ENCODE measurements at places on chromosomes 4 and X.

DNA sequence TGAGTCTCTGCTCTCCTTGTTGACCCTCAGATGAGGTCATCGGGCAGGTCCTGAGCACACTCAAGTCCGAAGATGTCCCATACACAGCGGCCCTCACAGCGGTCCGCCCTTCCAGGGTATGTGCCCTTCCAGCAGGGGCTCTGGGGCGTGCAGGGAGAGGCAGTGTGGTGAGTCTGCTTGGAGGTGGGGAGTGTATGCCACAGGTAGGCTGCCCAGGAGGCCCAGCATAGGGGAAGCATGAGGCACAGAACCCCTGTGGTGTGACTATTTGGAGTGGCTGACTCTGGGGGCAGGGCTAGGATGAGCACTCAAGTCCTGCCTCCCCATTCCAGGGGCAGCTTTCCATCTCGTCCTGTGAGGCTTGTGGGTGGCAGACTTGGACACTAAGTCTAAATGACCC, 3.3 kb upstream of the GDI1 start:
- no peak for DNase-seq

GRCh38 chr4:87975466-87975865, at the start of gene SPP1:
Gene SPP1 (plus strand): TSS chr4:87975714. CDS start chr4:87976896, 1,182 bp downstream.
- no peak for DNase-seq

DNA sequence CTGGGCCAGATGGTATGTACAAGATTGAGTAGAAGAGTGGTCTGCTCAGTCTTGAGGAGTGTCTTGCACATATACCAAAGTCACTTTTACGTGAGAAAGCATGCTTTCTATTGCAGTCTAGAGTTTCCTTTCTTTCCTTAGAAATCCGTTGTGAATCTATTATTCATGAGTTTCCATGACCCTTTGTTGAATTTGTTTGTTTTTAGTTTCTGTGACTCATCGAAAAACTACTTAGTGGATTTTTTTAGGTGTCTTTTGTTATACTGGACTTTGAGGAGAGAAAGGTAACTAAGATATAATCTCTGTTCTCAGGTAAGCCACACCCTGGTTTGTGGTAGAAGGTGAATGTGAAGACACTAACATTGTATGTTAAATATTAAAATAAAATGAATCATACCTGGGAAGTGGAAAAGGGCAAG, 23.0 kb downstream of the GALNT7 start:
- DNase-seq = no peak

- no peak for DNase-seq
These were observed 64.2 kb upstream of the TRPC5OS start for GRCh38 chrX:111811831-111812230.

GRCh38 chrX:112056886-112057285, 25.7 kb downstream of the TRPC5 start:
- no peak for DNase-seq

DNA sequence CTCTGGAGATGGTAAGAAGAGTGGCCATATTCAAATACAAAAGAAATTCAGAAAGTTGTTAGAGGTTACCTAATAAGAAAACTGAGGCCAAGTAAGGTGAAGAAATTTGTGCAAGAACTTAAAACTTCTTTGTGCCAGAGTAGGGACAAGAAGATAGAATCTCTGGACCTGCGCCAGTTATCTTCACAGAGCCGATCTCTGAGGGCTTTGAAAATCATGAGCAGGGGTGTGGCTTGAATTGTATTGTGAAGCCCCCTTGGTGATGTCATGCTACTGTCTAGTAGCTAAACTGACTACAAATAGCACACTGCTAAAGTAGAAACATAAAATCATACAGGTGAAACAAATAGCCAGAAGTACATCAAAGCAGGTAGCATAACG, 184.6 kb downstream of the UGT8 start:
- no peak for DNase-seq

DNA sequence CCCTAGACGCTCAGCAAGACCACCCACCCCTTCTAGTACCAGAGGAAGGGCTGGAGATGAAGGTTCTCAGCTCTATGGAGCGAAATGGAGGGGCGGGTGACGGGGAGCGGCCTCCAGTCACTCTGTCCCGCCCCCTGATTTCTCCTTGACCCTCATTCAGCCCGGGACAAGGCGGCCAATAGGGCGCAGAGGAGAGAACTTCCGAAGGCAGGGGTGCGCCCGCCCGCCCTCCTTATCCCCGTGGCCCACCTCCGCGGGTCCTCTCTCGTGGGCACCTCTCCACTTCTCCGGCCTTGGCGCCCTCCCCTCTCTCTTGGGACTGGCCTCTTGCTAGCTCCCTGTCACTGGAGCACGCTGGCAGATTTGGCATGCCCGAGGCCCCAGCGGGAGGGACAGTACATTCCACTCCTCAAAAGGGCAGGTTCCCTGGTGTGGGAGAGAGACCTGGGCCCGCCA, 1.1 kb upstream of the SEPTIN6 start:
- DNase-seq = no peak

DNA sequence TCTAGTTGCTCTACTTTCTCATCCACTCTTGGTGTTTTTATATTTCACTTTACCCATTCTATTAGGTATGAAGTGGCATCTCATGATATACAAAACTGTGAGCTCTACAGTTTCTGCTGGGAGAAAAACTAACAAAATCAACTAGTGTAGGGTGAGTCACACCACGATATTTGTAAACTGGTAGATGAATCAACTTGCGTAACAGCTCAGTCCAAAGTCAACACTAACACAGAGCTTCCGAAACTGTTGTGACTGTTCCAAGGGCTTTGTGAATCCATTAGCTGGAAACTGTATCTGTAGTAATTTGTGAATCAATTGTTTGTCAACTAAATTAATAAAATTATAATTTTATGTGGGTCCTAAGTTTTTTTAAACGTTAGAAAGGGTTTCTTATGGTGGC, 119.8 kb upstream of the TSPAN5 start:
- peak; percentile 20 for DNase-seq

GRCh38 chr4:85681921-85682320, 207.0 kb downstream of the ARHGAP24 start:
- DNase-seq = no peak

DNA sequence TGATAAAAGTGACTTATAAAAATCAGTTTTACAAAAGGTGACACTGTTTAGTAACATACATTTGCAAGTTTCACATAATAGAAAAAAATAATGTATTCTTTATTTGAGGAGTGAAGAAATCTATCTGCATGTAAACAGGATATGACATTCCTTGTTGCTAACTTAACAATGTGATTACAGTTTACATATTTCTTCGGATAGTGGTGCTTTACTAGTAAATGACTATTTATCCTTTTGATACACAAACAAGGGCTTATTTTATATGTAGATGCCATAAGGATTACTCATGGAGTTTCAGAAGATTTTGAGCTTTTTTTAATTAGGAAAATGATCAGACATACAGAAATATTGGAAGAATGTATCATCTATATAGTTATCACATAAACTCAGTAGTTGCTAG, 126.5 kb downstream of the SLIT2 start:
- DNase-seq = no peak

DNA sequence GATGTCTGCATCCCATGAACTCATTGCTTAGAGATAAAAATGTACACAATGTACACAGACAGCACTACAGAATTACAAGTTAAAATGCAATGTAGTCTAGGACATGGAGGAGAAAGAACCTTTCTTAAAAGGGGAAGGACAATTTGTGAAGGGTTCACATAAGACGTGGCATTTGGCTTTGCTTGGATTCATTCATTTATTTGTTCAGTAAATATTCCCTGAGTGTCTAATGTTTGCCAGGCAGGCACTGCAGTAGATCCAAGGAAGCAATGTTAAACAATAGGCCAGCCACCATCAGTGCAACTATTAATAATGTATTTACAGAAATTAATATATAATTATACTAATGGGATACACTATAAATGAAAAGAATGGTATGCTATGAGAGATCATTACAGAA, 94.4 kb downstream of the GRIA2 start:
- DNase-seq = no peak

DNA sequence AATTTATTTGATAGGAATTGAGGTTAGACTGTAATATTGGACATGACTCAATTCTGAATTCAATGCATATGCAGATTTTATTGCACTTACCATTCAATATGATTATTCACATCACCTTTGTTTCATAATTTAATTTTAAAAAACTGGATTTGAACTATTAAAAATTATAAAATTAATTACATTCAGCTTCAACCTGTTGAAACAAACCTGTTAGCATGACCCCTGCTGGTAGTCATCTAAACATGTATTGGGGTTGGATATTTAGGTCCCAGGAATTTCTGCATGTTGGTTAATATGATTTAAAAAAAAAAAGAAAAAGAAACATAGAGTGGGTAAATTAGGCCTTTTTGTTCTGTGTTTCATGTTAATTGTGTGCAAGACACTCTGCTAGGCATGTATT, 85.9 kb downstream of the ARSJ start:
- no peak for DNase-seq

DNA sequence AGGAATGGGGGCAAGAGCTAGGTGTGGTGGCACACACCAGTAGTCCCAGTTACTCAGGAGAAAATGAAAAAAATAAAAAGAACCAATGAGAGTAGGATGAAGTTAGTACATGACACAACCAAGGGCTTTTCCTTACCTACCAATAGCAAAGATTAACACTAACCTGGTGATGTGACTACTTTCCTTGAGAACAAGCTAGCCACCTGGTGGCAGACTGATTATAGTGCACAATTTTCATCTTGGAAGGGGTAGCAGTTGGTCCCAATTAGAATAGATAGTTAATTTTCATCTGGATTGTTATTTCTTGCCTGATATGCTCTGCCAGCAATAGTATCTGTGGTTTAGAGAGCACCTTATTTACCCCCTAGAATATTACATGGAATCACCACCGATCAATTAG, 1216.8 kb upstream of the PABPC4L start:
- peak; percentile 6 for DNase-seq

DNA sequence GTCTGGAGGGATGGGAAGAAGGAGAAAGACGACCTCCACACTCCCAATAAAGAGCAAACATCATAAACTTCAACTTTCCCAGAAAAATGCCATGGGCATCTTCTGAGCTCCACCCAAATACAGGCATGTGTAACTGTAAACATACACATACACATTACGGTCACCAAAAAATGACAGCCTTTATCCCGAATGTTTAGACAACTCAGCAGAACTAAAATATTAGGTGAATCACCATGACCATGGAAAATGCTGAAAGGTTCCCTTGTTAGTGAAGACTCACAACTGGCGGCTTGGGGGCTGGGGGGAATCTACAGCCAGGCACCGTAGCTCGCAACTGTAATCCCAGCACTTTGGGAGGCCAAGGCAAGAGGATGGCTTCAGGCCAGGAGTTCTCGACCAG, 33.0 kb downstream of the PRKX start:
- no peak for DNase-seq

DNA sequence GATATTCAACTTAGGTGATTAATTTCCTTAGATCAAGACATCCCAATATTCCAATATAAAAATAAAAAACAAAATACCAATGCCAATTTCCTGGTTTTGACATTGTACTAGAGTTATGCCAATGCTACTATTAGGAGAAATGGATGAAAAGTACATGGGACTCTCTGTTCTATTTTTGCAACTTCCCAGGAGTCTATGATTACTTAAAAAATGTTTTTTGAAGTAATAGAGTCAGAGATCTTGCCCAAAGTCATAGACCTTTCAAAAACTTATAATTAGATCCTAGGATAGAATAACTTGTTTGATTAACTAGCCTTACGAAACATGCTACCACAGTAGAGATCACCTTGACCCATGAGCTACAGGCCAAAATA, 73.6 kb upstream of the MAOA start:
- DNase-seq = no peak

- DNase-seq = no peak
These were observed 110.1 kb downstream of the LARP7 start for GRCh38 chr4:112747036-112747435.

DNA sequence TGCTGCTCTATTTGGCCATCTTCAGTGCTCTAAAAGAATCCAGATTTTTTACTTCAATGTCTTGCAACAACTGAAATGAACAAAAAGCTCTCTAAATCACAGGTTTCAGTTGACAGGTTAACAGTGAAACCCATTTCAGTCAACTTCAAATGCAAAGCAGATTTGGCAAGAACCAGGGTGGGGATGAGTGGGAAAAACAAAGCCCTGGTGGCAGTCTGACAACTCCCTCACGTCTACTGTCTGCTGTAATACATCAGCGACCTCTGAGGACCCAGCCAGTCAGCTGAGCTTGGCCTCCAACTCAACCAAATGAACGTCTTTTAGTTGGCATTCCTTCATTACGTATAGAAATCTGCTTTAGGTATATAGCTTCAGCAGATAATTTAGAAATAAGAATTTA, 95.8 kb downstream of the COL25A1 start:
- DNase-seq = no peak

DNA sequence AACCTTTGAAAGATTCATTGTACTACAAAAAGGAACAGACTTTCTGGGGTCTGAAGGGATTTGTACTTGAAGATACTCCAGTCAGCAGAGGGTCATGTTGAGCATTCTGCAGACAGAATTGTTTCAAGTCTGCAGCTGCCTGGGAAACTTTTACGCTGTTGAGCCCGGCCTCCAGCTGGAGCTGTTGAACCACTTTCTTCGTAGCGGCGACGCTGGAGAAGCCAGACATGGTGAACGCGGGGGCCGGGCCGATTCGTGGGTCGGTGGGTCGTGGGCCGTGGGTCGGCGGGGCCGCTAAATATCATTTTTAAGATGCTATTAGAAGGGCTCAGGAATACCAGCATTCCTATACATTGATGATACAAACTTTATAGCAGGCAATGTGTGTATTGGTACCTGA, 12.0 kb upstream of the RTL9 start:
- no peak for DNase-seq

DNA sequence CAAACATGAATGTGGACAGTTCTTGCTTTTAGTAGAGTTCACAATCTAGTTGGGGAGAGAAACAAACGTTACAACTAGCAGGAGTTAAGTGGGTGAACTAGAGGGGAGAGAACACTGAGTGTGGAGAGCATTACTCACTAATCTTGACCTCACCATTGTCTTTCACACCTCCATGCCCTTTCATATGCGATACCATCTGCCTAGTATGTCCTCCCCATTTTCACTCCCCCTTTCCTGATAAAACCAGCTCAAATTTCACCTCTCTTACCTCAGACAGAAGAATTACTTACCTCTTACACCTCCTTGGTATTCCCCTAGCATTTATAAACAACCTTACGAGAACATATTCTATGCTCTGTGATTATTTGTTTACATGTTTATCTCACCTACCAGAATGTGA, 53.6 kb downstream of the LAS1L start:
- no peak for DNase-seq

DNA sequence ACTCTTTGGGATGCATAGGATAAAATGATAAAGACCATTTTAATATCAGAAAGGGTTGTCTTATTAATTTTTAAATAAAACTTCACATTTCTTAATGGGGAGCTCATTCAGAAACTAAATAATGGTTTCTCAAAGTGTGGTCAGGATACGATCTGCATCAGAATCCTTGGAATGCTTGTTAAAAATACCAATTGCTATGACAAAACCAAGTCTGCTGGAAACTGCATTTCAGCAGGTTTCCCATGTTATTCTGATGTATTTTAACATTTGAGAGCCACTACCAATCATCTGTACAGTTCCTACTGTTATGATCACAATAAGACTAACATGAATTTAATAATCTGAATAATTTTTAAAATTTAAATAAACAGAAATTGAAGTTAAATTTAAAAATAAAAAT, 115.1 kb downstream of the SOWAHB start:
- DNase-seq = peak; percentile 27

- no peak for DNase-seq
These were observed 128.5 kb downstream of the REPS2 start for GRCh38 chrX:17075004-17075403.
